ENCODE measurements at places on chromosomes 16 and 17.

DNA sequence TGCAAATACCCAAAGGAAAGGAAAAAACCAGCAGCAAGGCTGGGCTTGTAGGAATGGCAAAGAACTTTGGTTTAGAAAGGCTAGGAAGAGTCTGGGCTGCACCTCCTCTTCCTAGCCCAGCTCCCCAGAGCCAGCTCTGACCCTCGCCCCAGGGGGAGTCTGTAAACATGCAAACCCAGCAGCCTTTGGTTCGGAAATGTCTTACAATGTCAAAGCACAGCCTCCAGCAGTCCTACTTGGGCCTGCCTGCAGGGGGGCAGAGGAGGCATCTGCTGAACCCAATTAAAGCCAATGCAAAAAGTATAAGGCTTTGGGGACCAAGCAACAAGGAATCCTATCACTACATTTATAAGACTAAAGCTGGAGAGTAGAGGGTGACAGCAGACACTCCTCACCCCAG is 5.0 kb upstream of the FTSJ3 start:
- no peak for DNase-seq

DNA sequence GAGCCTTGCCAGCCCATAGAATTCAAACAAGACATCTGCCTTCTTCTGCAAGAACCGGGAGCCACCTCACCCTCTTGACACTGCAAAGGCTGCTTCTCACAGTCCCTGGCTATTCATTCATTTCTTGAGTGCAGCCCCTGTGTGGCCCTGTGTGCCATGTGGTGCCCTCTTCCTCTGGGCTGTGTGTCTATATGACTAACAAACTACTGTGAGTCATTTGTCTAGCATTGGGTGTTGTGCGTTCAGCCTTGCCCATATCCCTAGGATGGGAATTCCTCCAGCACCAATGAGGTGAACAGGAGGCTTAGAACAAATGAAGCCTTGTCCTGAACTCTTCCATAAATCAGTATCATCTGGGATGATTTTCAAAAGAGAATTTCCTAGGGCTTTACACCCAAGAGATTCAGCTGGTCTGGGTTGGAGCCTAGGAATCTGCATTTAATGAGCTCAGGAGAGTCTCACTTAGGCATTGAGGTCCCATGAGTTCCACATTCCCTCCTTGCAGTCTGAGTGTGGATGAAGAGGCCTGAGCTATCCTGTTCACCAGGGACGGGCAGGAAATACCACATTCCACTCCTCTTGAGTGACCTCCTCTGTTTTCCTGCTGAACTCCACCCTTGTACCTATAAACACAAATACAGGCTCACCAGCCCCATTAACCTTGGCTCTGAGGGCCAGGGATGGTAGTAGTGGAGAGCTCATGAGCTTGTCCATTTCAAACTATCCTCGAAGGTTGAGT is 308.7 kb upstream of the N4BP1 start:
- DNase-seq = no peak

- DNase-seq = no peak
Measured at GRCh38 chr17:33929181-33929724, 325.8 kb upstream of the CCL2 start.

DNA sequence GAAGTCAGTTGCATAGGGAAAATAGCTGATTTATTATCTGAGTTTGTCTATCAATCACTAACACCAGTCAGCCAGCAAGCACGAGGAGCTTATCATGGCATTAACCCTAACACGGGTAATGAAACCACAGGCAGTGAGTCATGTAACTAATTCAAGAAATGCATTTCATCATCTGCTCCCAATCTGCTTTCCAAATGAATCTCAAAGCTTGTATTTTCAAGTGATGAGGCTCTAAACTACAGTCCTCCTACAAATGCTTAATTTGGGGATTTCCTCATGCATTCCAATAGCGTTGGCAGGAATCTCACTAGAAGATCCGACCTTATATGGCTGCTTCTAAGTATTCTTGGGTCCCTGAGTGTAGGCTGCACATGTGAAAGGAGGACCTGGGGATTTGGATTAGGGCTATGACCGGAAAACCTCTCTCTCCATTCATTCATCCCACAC is 118.4 kb upstream of the HSBP1 start:
- DNase-seq = no peak

- peak; percentile 11 for DNase-seq
Measured at GRCh38 chr17:16491131-16491702, 776 bp downstream of the LRRC75A start.

GRCh38 chr16:779561-779960 is 8.6 kb downstream of the RPUSD1 start:
- DNase-seq = no peak

GRCh38 chr16:67975321-67976105 is 4.8 kb downstream of the DPEP3 start:
- DNase-seq = no peak

DNA sequence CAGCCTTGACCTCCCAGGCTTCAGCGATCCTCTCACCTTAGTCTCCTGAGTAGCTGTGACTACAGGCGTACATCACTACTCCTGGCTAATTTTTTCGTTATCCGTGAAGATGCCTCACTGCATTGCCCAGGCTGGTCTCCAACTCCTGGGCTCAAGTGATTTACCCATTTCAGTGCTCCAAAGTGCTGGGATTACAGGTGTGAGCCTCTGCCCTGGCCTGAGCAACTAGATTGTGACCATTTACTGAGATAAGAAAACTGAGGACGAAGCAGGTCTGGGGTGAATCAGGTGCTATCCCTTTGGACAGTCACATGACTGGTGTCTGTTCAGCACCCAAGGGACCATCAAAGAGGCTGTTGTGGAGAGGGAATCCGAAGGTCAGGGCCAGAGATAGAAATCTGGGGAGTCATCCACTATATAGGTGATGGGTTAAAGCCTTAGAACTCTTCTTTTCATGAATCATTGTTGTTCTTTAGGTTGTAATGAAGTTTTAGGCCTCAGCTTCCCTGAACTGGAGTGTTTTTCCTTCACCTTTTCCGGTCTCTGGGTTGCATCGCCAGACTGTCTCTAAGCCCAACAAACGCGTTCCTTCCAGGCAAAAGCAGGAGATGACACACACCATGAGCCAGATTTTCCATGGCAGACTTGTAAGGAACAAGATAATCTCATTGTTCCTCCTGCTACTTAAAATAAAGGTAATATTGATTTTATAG is 62.5 kb downstream of the FTO start:
- no peak for DNase-seq

DNA sequence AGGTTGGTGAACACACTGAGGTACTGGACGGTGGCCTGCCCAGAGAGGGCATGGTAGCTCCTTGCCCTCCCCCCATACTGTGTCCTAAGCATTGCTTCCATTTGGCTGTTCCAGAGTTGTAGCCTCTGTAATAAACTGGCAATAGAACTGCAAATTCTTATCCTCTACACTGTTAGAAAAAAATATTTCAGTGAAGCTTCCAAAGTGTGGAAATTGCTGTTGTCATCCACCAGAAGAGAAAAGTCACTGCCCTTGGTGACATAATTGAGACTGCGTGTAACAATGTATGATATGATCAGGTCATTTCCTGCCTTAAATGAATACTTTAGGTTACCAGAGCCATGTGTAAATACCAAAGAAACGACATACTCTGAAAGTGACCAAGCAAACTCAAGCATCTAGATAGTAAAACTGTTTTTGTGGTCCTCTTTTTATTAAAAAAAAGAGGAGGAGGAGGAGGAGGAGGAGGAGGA is 65.9 kb downstream of the CEP95 start:
- DNase-seq = no peak

- DNase-seq = no peak
Measured at GRCh38 chr17:27613433-27613832, 17.6 kb upstream of the LGALS9 start.

- DNase-seq = no peak
Measured at GRCh38 chr16:314351-314750, 31.4 kb downstream of the PDIA2 start.

DNA sequence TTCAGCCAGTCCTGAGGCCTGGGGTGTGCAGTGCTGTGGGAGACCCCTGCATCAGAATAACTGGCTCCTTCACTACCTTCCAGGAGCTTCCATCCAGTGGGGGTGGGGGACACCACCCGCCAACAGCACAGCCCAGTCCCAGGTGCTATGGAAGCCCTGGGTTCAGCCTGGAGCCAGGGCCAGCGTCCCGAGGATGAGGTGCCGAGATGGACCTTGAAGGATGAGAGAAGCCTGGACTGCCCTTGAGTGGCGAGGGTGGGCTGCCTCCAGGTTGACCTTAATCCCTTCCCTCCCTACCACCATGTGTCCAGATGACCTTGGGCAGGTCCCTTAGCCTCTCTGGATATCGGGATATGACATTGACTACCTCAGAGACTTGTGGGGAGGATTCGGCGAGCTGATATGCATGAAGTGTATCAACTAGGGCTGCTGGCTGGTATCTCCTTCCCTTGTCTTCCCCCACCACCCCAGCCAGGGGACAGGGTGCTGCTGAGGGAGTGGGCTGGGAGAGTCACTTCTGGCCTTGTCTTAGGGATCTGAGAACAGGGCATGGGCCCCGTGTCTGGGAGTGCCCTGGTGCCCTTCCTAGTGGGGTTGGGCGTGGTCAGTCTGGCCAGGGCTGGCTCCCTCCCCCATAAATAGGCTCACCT is 14.2 kb upstream of the LASP1NB start:
- no peak for DNase-seq

DNA sequence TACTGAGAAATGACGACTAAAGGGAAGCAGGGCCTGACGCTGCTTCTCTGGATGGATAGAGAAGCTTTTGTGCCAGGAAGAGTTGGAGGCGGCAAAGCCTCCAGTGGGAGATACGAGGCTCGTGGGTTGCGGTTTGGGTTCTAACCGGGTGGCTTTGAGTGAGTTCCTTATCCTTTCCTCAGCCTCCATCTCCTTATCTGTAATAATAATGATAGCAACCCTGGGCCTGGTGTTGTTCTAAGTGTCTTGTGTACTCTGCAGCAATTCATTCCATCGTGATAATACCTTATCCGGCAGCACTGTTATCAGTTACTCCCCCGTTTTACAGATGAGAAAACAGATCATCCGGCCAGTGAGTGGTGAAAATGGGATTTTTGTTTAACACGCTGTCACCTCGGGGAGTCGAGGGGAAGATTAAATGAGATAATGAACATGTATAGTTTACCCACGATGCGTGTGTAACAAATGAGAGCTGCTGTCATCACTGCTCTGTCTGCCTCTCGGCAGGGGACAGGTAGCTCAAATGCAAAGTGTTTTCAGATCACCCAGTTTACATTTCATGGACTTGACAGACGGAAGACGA is 52.0 kb upstream of the LHX1 start:
- no peak for DNase-seq

DNA sequence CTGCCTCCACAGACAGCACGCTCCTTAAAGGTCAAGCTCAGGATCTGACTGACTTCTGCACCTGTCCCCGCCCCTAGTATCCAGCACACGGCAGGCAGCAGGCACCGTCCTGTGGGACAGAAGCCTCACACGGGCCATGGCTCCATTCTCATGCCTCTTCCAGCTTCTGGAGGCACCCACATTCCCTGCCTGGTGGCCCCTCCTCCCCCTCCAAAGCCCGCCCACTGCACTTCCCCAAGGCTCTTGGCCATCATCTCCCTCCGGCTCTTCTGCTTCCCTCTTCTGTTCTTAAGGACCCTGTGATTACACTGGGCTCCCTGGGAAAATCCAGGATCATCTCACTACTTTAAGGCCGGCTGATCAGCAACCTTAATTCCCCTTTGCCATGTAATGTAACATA is 3.5 kb downstream of the CANT1 start:
- no peak for DNase-seq

- no peak for DNase-seq
Measured at GRCh38 chr16:17591655-17592405, 121.1 kb upstream of the XYLT1 start.

DNA sequence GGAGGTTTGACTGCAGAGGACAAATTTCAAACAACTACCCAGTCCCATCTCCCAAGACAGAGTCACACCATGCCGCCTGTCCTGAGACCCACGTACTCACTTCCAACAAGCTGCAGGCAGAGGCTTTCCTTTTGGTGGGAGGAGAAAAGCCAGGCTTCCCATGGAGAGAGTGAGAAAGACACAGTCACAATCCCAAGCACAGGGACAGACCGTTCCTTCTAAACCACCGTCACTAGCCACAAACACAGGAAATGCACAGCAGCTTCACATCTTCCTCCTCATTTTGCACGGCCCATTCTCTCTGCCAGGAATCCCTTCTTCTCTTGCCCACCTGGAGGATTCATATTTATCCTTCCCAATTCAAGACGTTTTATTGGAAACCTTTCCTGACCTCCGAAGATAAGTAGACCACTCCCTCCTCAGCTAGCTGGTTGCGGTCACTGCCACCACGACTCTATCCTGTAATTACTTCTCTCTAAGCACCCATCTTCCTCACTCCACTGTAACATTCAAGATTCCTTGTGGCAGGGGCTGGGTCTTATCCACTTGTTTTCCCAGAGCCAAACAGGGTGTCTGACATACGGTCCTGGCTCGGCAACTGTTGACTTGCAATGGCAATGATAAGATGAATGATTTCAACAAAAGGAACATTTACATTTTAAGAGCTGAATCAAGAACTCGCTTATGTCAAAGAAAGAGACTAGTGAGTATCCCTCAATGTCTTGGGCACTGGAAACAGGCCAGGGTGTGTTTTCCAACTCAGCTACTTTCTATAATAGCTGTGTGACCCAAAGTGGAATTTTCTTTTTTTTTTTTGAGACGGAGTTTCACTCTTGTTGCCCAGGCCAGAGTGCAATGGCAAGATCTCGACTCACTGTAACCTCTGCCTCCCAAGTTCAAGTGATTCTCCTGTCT is 87.6 kb downstream of the XYLT1 start:
- DNase-seq = no peak

DNA sequence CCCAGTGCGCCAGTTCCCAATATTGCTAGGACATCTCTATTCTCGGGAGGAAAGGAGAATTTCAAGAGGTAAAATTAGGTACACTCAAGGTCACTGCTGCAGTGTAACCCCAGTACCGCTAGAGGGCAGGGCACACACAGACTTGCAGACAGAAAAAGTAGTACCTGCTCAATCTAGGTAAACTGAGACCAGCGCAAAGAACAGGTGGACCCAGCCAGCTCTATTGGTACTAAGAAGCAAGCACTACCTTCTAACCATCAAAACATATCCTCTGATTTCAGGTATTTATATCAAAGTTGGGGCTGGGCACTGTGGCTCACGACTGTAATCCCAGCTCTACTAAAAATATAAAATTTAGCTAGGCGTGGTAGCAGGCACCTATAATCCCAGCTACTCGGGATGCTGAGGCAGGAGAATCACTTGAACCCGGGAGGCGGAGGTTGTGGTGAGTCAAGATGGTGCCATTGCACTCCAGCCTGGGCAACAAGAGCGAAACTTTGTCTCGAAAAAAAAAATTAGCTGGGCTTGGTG is 3.6 kb upstream of the WDR81 start:
- peak; percentile 56 for DNase-seq

DNA sequence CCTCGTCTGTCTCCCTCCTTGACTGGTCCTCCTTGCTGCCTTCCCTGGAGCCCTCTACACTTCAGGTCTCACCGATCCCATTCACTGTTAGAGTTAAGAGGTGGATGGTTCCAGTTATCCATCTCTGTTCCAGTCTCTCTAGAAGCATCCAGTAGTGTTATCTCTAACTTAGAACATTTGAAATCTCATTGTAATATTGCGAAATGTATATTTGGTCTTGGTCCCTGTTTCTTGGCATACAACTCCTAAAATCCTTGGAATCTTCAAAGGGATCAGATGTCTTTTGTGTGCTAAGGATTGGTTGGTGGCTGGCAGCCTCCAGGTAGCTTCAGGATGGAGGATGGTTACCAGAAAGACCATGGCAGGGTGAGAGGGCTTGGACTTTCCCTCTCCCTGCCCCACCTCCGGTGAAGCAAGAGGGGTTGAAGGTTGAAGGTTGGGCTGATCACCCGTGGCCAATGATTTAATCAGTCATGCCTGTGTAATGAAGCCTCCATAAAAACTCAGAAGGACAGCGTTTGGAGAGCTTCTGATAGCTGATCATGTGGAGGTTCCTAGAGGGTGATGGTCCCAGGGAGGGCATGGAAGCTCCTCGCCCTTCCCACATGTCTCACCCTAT is 59.1 kb downstream of the NTN1 start:
- DNase-seq = no peak

Data from stimulated activated CD4-positive, alpha-beta T cell treated with anti-CD3 and anti-CD28 coated beads, Interleukin-4, amount 100 ng/mL, for 48 hours (primary cell).